ENCODE measurements at places on chromosomes 1 and 21.

DNA sequence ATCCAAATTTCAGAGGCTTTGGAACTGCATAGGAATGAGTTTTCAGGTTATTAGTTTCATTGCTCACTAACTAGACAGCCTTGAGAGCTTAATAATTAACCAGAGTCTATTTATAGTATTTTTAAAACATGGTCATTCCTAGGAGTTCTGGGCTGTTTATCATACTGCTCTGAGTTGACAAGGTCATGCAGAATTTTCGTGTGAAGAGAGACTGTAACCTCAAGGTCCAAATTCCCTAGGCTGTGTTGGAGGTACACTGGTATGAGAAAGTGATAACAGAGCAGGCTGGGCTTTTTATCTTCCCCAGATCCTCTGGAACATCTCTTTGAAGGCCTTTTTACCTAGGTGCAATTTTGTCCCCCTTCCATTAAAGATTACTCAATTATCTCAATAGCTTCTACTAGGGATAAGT is 736.3 kb downstream of the LTN1 start:
- DNase-seq: no peak

GRCh38 chr1:202291001-202291400 is 50.7 kb downstream of the UBE2T start:
- DNase-seq: no peak

DNA sequence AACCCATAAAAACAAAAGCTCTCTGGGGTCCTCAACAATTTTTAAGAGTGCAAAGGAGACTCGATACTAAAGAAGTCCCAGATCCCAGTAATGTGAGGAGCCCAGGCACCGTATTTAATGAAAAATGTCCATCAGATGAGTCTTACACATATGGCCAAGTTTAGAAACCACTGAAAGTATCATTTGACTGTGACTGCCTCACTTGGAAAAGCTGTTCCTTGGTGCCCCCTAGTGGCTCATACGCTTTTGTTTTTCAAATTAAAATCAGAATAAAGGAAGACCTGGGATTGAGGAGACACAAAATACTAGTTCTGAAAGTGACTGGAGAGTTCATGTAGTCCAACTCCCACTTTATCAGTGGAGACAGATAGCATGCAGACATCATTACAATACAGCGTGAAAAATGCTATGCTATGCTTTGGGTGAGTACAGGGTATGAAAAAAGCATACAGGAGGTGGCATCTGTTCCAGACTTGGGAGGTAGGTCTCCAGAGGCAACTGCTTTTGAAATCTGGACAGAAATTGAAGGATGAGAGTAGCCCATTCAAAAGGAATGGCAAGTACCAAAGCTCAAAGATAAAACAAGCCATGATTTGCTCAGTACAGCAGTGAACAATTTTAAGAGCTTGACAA is 33.8 kb downstream of the GDAP2 start:
- DNase-seq: no peak

GRCh38 chr1:47587891-47588582 is 150.2 kb downstream of the FOXD2 start:
- DNase-seq: no peak

GRCh38 chr1:188325211-188325610 is 1496.5 kb downstream of the PLA2G4A start:
- DNase-seq: no peak

GRCh38 chr1:112702067-112702395 is 4.9 kb downstream of the RHOC start:
- DNase-seq: no peak

- no peak for DNase-seq
Observed at GRCh38 chr21:44919111-44919912, 1.4 kb downstream of the ITGB2 start.

- no peak for DNase-seq
Observed at GRCh38 chr1:182855911-182856310, 16.8 kb downstream of the DHX9 start.
